ENCODE measurements at places on chromosomes 16 and 17.

GRCh38 chr16:12119037-12119436 lies 142.5 kb downstream of the SNX29 start:
- DNase-seq, result no peak

- DNase-seq, result no peak
Observed at GRCh38 chr17:47995241-47995935, 24.5 kb downstream of the CDK5RAP3 start.

- DNase-seq, result no peak
Observed at GRCh38 chr16:31400191-31400590, 7.1 kb downstream of the ITGAD start.

DNA sequence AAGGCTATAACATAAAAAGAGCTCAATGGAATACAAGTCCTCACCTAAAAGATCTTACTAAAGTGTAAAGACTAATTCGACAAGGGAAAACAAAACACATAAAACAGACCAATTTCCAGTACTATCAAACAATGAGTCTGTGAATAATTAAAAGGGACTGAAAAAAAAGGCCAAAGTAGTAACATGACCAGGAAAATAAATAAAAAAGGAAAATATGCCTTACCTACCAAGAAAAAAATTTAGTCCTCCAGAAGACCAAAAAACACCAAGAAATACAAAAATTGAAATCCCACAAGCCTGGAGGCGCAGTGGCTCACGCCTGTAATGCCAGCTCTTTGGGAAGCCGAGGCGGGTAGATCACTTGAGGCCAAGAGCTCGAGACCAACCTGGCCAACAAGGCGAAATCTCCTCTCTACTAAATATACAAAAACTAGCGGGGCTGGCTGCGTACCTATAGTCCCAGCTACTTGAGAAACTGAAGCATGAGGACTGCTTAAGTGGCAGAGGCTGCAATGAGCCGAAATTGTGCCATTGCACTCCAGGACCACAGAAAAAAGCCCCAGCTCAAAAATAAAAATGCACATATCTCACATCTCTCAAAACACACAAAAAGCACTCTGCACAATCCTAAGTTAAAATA lies 60.8 kb downstream of the TEX14 start:
- peak; percentile 6 for DNase-seq

- DNase-seq, result no peak
Observed at GRCh38 chr16:49542391-49542891, 168.8 kb downstream of the C16orf78 start.

DNA sequence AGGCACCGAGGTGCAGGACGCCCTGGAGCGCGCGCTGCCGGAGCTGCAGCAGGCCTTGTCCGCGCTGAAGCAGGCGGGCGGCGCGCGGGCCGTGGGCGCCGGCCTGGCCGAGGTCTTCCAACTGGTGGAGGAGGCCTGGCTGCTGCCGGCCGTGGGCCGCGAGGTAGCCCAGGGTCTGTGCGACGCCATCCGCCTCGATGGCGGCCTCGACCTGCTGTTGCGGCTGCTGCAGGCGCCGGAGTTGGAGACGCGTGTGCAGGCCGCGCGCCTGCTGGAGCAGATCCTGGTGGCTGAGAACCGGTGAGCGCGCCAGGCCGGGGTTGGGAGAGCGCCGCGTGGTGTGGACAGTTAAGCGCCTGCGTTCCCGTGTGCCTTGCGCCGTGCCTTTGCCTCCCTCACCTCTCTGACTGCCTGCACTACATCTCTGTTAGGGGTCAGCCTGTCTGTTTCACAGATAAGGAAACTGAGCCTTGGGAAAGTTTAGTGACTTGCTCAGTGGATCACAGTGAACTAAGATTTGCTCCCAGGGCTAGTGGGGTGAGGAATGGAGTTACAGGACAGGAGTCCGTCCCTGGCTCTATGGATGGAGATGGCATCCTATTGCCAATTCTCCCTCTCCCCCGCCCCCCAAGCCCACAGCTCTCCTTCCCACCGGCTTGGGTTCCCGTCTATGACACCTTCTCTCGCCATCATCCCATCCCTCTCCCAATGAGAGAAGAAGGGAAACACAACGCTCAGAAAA lies 880 bp downstream of the SARM1 start:
- no peak for DNase-seq

DNA sequence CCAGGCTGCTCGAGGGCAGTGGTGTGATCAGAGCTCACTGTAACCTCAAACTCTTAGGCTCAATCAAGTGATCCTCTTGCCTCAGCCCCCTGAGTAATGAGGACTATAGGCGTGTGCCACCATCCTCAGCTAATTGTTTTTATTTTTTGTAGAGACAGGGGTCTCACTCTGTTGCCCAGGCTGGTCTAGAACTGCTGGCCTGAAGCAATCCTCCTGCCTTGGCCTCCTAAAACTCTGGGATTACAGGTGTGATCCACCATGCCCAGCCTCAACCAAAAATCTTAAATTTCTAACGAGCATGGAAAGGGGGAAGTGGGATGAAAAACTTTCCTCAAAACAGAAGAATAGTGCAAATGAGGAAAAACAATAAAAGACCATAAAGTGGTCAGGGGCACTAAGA lies 92.8 kb downstream of the CDC27 start:
- DNase-seq, result no peak

DNA sequence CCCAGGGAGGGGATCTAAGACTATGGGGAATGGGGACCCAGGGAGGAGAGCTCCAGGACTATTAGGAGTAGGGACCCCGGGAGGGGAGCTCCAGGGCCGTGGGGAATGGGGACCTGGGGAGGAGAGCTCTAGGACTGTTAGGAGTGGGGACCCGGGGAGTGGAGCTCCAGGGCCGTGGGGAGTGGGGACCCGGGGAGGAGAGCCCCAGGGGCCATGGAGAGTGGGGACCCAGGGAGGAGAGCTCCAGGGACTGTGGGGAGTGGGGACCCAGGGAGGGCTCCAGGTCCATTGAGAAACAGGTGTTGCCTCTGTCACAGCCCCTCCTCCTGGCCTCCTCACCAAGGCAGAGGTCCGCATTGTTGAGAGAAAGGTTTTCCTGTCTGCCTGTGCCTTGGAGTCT lies 16.0 kb downstream of the MPRIP start:
- no peak for DNase-seq

GRCh38 chr16:28064706-28065249 lies 1.3 kb upstream of the GSG1L start:
- no peak for DNase-seq
